ENCODE measurements at places on chromosomes 5 and 9.

DNA sequence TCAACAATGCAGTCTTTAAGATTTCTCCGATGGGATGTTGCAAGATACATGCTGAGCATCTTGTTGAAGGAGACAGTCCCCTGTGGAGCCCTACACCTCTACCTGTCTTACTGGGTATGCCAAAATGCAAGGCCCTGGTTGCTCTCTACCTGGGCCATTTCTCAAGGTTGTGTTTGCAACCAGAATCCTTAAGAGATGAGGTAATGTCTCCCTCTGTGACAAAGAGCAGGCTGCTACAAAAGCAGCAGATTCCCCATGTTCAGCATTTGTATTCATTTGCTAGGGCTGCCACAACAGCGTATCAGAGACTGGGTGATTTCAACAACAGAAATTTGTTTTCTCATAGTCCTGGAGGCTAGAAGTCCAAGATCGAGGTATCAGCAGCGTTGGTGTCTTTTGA is 138.4 kb upstream of the RPS23 start:
- DNase-seq: no peak

DNA sequence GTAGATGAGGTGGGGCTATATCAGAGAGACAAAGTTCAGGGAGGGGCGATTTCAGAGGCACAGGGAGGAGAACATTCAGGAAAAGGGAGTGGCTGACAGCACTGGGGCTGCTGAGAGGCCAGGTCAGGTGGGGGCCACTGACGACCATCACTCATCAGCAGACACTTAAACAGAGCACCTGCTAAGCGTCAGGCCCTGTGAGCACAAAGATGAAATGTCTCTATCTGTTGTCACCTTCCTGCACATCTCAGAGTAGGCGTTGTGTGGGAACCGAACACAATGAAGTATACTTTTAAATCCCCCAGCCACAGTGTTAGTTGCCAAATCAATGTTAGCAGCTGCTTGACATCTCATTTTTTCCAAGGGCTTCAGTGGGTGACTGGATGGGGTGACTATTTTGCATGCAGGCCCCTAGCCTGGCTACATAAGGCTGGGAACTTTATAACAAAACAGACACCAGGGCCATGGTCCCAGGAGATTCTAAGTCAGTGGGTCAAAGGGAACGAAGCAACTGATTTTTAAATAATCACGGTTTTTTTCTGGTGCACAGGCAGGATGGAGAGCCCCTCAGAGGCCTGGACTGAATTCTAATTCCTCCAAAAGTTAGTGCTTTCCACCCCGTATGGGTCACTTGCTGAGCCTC is 31.1 kb upstream of the ANKRD18A start:
- DNase-seq: no peak

GRCh38 chr9:32738501-32739172 is 44.7 kb upstream of the TMEM215 start:
- DNase-seq: no peak

- DNase-seq: no peak
These were observed 210.2 kb upstream of the TARS1 start for GRCh38 chr5:33230467-33231078.

DNA sequence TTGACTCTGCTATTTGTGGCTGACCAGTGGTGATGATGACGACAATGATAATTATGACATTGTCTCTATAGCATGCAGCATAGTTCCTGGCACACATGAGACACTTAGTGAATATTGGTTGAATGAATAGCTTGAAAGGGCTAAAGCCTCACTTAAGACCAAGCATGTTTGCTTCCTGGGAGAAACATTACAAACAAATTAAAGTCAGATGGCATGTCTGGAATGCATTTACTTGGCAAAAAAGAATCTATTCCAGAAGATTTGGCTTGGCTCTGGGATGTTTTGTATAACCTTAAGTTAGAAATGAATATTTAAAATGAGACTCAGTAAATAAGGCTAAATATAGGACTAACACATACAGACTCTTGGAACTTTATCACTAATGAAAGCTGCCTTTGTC is 21.6 kb downstream of the GAS1 start:
- no peak for DNase-seq

DNA sequence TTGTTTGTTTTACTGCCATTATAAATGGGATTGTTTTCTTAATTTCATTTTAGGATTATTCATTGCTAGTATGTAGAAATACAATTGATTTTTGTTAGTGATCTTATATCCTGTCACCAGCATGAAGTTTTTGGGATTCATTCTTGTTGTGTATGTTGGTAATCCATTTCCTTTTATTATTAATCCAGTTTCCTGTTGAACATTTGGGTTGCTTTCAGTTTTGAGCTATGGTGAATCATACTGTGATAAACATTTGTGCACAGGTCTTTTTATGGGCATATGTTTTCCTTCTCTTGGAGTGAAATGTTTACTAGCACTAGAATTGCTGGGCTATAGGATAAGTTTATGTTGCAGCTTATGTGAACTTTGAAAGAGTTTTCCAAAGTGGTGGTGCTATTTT is 69.6 kb downstream of the MAN2A1 start:
- DNase-seq: no peak

GRCh38 chr5:52740007-52740406 is 47.7 kb upstream of the ITGA1 start:
- no peak for DNase-seq

GRCh38 chr5:150035139-150035895 is 34.8 kb downstream of the HMGXB3 start:
- DNase-seq: no peak

DNA sequence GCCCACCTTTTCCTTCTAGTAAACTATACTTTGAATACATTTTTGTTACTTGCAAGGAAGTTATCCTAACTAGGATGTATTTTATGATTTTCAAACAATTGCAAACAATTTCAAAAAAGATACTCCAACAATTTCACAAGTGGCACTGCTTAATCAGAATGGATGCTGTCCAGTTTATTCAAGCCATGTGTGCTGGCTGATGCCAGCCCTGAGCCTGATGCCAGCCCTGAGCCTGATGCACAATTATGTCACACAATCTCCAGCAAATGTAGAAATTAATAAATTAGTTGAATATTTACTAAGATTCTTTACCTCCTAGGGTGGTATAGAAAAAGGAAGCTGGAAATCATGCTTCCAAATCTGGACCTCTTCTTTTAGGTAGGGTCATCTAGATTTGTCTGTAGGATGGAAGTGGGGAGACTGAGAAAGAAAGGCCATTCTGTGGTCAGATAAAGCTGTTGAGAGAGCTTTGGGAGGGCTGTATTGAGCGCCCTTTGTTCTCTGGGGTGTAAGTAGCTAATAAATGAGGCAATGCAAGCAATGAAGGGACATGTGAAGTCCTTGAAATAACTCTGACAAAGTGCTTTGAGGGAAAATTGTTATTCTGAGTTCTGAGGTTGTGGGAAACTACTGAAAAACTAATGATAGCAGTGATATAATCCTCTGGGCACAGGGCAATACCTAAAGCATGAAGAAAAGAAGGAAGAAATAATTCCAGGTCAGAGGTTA is 5.8 kb upstream of the C6 start:
- no peak for DNase-seq

GRCh38 chr5:66717455-66718373 is 121.5 kb downstream of the MAST4 start:
- no peak for DNase-seq

DNA sequence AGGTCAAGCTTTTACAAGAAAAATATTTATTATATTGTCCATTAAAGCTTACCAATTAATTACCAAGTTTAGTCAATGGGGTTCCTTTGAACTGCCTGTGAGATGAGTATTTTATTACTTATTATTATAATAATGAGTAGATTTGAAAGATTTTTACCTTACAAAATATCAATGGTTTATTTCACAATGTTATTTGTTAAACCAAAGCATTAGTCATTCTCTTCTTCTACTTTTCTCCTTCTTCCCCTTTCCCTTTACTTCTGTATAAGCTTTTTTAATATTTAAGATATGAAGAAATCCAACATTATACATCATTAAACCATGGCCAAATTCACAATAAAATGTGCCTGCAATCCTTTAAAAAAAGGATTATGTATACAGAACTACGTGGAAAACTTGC is 369.5 kb downstream of the ARL15 start:
- no peak for DNase-seq

GRCh38 chr5:102856389-102856777 is 101.3 kb downstream of the PAM start:
- DNase-seq: no peak

- no peak for DNase-seq
These were observed 287.5 kb downstream of the KCTD16 start for GRCh38 chr5:144458216-144458615.

- no peak for DNase-seq
These were observed 6.6 kb upstream of the ARSI start for GRCh38 chr5:150309101-150309885.

- DNase-seq: no peak
These were observed 37.8 kb upstream of the TAS2R1 start for GRCh38 chr5:9667906-9668305.

DNA sequence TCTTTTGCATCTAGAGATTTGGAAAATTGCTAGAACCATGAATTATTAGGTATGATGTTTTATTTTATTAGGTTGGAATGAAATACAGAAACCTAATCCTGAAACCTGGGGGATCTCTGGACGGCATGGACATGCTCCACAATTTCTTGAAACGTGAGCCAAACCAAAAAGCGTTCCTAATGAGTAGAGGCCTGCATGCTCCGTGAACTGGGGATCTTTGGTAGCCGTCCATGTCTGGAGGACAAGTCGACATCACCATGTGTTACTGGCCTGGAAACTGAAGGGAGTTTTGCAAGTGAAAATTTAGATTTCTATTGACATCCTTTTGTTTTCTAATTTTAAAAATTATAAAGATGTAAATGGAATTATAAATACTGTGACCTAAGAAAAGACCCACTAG is 100.7 kb downstream of the NLN start:
- no peak for DNase-seq

GRCh38 chr5:77743181-77743580 is 33.0 kb downstream of the TBCA start:
- no peak for DNase-seq

- no peak for DNase-seq
These were observed 171.3 kb downstream of the ACTL7B start for GRCh38 chr9:108684288-108685025.

DNA sequence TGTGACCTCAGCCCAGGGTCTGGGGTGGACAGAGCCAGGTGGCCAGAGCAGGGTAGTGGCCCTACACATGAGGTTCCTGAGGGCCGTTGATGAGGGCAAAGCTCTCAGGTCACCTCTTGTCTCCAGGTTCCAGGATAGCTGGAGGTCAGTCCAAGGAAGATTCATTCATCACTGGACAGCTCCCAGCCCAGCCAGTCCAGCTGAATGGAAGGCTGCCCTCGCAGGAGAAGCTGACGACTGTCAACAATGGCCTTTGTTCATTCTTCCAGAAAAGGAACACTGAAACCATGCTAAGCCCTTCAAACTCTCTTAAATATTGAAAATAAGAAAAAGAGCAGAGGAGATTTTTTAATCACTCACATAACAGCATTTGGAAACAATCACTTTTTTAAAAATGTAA is 169.7 kb upstream of the TBCA start:
- DNase-seq: no peak

DNA sequence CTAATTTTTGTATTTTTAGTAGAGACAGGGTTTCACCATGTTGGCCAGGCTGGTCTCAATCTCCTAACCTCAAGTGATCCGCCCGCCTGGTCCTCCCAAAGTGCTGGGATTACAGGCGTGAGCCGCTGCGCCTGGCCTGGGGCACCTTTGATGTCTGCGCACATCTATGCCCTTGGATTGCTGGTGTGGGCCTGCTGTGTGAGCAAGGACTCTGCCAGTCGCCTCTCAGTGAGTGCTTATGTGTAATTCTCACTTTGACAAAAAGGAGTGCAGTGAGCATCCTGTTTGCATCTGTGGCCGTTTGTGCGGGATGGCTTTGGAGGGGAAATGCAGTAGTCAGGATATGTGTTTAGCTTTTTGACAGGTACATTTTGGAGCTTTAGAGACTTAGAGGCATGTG is 9.4 kb downstream of the WDR5 start:
- DNase-seq: no peak

DNA sequence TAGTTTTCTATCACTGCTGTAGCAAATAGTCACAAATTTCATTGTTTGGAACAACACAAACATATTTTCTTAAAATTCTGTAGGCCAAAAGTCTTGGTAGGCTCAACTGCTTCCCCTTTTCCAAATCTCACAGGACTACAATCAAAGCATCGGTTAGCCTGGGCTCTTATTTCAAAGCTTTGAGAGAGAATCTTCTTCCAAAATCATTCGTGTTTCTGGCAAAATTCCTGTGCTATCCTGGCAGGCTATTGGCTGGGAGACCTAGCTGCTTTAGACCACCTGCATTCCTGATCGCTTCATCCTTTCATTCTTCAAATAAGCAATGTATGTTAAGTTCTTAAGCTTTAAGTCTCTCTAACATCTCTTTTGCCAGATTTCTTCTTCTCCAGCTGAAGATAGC is 629.8 kb upstream of the CDH18 start:
- no peak for DNase-seq

- no peak for DNase-seq
These were observed 67.5 kb upstream of the ERCC6L2 start for GRCh38 chr9:95808011-95808410.

GRCh38 chr5:85998656-85999055 is 619.1 kb upstream of the COX7C start:
- no peak for DNase-seq

- no peak for DNase-seq
These were observed 499.0 kb downstream of the CDH10 start for GRCh38 chr5:24145806-24146205.

DNA sequence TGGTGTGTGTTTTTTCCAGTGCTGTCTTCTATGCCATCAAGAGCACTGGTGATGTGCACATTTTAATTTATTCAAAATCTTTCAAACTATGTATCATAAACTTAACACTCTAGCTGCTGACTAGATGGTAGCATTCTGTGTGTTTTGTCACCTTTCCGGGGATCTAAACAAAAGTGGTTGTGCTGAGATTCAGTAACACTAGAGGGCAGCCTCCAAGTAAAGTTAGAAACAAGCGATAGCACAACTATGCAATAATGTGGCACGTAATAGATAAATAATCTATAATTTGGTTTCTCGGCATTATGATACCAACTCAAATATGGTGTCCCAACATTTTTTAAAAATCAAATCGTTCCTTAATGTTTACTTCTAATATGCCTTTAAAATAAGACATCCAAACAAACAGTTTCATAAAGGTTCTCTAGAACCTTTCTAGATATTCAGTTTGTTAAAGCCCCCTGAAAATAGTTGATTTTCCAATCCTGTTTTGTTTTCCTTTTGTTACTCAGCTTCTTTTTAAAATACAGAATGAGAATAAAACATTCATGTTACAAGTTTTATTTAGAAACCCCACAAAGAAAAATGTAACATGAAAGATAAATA is 16.9 kb downstream of the SEMA6A start:
- no peak for DNase-seq

DNA sequence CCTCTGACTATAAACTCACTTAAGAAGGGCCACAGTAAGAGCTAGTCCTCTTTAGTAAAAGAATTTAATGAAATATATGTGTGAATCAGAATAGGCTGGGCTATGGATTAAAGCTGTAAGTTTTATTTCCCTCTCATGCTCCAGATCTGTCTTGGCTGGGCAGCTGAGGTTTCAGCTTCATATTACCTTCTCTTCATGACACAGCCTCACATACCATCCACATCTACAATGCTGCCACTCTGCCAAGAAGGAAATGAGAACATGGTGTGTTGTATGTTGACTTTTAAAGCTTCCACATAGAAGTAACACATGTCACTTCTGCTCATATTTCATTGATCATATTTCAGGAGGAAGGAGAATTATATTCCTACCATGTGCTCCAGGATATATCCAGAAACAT is 776.0 kb upstream of the ACO1 start:
- DNase-seq: no peak

GRCh38 chr5:140710899-140711552 is 10.8 kb downstream of the ZMAT2 start:
- peak; percentile 32 for DNase-seq

- no peak for DNase-seq
These were observed 20.4 kb downstream of the FOXE1 start for GRCh38 chr9:97873425-97873824.

All from NCI-H2081 treated with DMSO at 0.1 percent for 48 hours (cell line).